Panc1 (cell line): ENCODE measurements at places on chromosomes 6 and 20. TPM values are rescaled to one million over a fixed set of nuclear protein-coding genes. Genes with fewer than 3 reads are reported as not detected.

DNA sequence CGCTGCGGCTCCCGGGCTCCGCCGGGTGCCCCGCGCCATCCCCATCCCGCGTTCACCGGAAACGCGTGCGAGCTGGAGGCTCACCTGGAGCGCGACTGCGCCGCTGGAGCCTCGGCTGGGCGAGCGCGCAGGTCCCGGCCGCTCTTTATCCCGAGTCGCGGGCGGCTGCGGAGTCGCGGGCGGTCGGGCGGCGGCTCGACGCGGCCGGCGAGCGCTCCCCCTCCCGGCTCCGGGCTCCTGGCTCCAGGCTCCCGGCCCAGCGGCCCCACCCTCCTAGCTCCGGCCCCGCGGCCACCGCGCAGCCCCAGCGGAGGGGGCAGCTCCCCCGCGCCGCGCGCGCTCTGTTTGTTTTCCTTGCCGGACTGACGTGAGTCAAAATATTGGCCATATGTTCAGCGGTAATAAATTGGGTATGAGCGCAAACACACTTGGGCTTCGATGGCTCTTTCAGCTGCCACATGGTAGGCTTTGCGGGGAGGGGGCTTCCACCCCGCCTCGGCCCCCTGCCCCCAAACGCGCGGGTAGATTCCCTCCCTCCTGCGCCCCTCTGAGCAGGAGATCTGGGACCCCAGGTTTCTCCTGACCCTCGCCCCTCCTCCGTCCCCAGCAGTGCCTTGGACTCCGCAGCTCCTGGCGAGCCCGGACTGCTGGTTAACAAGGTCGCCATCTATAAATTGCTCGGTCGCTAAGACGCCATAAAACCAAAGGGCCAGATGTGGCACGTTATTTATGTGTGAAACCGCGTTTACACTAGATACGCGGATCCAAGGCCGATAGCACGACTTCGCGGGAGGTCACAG lies 8.8 kb upstream of the NKX2-2 start:
- no peak for DNase-seq

- DNase-seq, result no peak
Observed at GRCh38 chr6:83442752-83443151, 11.9 kb upstream of the ME1 start.

GRCh38 chr20:3011752-3012151 lies 31.7 kb upstream of the GNRH2 start:
- DNase-seq, result no peak

The ARFGEF2 gene
- total RNA-seq, result 36.6 TPM

DNA sequence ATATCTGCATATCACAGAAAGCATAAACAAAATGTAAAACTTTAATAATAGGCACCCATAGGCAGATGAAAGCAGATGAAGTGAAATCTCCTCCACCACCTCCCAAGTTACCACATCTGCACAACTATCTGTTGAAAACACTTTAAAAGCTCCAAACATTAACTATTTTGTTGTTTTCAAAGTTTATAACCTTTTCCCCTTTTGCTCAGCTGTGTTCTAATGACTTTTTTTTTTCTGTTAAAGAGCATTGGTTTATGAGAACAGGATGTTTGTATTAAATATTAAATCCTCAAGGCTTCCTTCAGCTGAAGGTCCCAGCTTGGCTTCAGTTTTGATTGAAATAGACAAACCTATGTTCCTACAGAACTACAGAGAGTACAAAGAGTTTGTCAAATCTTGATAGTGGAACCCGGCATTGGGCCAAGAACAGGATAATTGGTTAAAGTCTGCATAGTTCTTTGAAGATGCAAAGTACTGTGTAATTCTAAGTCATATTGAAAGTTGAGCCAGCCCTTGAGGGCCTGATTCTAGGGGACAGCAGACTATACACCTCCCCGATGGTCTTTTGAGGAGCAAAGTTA lies 255.1 kb upstream of the JAG1 start:
- DNase-seq, result no peak

DNA sequence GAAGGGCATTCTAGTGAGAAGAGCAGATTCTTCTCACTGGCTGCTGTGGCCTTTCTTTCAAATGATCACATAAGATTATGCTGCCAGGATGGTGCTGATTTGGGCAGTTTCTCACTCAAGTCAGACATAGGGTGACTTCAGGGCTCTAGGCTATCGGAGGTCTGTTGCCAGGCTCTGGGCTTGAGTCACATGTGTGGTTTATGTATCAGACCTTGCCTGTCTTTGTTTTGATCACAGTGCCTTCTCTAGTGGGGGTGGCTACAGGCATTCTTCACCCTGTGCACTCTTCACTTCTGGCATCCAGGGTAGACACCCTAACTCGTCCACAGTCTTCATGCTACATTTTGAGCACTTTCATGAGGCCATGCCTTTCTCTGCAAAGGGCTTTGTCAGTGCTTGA lies 823.7 kb upstream of the MAN1A1 start:
- DNase-seq, result no peak

DNA sequence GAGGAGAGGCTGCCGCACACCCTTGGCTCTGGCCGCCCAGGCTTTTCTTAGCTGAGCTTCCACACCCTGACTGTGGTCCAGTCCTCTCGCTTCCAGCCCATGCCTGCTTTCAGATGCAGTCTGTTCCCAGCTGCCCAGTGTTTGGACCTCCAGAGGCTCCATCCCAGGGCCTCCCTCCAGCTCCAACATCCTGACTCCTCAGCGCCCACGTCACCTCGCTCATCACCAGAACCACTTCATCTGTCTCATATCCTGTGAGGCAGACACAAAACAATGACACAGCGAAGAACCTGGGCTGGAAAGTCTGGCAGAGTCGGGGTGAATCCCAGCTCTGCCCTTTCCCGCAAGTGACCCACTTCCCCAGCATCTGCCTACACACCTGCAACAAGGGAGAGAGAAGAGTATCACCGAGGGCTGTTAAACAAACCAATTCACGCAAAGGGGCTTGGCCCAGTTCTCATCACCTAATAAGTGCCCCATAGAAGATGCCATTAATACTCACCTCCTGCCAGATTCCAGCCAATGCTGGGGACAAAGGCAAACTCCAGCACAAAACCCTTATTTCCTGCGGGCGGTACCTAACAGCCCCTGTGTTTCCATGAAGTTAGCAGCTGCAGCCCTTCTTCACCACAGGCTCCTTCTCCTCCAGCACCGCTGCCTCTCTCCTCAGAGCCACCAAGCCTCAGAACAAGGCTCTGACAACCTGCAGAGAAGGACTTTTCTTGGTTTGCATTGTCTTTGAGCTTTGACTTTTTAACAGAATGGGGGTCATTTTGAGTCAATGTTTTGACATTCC lies 133.4 kb upstream of the CDH4 start:
- no peak for DNase-seq

The FRK gene
- total RNA-seq, result 2.5 TPM

DNA sequence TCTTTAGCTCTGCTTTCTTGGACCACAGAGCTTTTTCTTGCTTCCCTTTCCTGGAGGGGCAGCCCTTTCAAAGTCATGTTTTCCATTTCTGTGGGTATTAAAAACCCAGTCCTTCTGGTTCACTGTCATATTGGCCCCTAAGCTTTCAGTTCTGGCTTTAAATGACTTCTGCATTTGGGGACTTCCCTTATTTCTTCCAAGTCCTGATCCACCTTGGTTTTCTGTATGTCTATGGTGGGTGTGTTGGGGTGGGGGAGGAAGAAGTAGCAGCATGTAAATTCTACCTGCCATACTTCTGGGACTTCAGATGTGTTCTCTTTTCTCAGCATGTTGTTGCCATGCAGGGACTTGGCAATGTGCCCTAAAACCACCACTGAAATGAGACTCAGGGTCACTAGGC lies 77.1 kb upstream of the EMILIN3 start:
- DNase-seq, result no peak

The COL21A1 gene
- 3.3 TPM for total RNA-seq

DNA sequence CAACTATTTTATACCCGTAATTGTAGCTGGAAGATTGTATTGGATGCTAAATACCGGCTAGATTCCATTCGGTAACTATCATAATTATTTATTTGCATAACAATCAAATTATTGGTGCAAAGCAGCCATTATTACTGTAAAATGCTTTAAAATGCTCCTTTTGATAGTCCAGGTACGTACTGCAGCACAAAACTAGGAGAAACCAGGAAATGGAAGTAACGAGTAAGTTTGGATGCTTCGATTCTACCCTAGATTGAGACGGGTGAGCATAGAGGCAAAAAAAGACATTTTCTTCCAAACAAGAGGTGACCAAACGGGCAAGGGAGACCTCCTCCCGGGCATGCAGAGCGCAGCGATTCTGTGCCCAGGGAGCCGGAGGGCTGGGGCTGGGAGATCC lies 469 bp upstream of the XRN2 start:
- DNase-seq, result no peak

DNA sequence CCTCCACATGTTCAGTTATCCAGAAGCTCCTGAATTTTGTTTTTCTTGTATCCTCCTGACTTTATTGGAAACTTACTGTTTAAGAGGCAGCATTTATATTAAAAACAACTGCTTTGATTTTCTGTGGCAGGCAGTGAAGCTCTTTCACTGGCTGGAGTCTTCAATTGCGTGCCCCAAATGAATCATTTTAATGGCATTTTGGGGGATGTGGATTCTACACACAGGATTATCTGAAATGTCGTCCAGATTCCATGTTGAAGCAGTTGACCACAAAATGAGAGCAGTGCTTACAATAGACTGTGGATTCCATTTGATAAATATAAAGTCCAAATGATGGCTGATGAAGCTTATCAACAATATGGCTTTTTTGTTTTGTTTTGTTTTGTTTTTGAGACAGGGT lies 41.0 kb upstream of the HIVEP1 start:
- DNase-seq, result no peak
